Fibroblast of skin of abdomen (primary cell): ENCODE measurements at places on chromosomes 5 and 9.
A peak's percentile ranks its signal among the peaks of the same experiment; 100 is the strongest.

- DNase-seq = no peak
Measured at GRCh38 chr5:56039985-56040384, 45.2 kb upstream of the IL6ST start.

DNA sequence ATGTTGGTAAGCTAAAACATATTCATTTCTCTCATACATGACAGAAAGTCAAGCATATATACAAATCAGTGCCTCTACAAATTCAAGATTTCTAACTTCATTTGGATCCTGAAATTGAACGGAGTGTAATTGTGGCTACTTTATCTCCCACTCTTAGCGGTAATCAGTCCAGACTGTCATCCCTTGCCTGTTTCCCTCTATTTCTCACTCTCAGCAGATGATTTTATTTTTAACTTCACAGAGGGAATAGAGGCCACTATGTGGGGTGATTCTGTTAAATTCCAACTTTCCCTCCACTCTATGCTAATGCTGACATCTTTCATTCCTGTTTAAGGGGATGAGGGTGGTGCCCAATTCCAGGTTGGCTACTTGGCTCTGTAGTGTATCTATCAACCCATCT is 153.8 kb upstream of the KCNN2 start:
- DNase-seq = no peak

DNA sequence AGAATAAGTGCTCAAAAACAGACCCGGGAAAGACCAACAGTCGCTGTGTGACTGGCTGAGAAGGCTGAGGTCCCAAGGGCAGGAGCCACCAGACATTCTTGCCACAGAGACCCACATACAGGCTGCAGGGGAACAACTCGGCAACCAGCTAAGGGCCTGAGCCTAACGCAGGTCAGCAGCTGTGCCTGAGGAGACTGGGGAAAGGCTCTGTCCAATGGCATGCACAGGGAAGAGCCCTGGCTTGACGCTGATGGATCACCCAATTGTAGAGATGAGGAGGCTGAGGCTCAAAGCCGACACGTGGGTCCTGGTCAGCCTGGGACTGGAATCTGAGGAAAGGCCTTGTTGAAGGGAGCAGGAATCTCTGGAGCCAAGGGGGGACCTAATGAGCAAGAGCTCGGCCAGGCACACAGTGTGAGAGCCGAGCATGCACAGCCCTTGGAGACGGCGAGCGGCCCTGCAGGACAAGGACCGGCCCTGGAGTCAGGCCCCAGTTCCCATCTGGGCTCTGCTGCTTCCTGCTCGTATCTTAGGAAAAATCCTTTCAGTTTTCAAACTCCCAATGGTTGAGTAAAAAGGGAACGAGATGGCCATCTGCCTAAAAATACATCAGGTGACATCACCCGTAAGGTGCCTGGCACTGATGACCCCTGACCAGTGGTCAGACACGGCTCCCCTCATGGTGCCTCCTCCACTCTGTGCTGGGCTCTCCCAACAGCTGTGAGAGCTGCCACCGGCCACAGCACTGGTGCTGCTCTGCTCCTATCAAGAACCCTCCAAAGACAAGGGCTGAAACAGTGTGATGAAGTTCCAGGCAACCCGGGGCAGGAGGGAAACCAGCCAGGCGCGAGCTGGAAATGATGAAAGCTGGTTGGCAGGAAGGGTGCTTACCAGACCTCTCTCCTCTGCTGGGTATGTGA is 16.4 kb downstream of the LMAN2 start:
- DNase-seq = no peak

DNA sequence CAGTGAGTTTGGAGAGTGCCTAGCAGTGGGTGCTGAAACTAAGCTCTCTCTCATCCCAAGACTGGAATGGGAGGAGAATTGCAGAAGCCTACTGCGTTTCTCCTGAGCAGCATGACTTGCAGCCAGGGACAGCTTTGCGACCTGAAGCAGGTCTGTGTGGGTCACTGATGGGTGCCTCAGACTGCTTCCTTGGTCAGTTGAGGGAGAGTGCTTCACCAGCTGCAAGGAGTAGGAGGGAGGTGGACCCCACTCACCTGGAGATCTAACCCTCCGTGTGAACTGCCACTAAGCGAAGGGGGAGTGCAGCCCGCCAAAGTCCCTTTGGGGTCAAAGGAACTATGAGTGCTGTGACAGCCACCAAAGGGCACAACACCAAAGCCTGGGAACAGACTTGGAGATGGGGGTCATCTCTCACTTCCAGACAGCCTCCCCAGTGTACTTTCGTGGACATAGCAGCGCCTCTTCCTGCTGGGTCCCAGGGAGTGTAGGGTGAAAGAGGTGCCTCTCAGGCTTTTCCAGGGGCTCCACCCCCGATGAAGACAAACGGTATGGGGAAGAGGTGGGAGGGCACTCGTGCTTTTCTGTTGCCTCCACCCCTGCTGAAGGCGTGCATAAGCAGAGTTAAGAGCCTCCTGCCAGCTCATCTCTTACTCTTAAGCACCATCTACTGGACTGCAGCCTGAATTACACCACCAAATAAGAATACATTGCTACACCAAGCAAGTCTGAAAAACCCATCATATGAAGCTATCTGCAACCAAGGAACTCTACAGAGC is 34.3 kb upstream of the MACIR start:
- peak; percentile 75 for DNase-seq

GRCh38 chr5:59666440-59667068 is 227.0 kb downstream of the PDE4D start:
- no peak for DNase-seq

DNA sequence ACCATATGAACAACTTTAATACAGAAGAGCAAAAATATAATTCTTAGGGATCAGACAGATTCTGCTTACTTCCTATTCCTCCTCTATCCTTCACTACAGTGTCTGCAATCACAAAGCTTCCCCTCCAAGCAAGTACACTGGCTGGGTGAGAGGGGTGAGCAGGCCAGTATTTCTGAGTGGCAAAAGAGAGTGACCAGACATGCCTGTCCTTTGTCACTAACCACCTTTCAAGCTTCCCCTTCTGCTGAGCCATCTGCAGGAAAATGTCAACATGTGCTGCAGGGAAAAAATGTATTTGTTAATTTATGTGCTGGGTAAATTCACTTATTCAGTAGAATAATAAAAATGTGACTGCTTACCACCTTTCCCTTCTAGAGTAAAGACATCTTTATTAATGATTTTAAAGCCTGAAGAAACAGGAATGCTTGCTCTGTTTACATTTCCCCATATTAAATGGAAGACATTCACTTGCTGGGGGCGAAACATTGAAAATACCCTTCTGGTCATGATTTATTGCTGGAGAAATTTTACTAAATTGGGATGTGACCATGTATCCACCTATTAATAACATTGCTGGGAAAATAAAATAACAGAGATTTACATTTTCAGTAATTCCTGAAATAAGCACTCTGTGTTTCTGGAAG is 84.9 kb downstream of the SPOCK1 start:
- DNase-seq = no peak

GRCh38 chr5:89934069-89934468 is 475.5 kb downstream of the CETN3 start:
- DNase-seq = no peak

DNA sequence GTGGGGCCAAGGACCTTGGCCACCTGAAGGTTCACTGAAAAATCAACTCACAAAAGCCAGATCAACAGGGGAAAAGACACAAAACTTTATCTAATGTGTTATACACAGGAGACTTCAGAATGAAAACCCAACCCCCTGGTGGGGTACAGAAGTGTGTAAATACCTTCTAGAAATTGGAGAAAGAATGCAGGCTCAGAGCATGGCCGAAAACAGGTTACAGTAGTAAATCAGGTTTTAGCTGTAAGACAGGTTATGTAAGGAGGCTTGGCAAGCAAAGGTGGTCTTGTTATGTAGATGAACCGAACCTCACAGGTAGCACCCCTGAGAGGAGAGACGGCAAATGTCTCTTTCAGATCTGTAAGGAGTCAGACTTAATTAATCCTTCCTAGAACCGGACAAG is 10.0 kb downstream of the CEMIP2 start:
- no peak for DNase-seq

- no peak for DNase-seq
Measured at GRCh38 chr9:137674307-137674975, 55.6 kb downstream of the EHMT1 start.

DNA sequence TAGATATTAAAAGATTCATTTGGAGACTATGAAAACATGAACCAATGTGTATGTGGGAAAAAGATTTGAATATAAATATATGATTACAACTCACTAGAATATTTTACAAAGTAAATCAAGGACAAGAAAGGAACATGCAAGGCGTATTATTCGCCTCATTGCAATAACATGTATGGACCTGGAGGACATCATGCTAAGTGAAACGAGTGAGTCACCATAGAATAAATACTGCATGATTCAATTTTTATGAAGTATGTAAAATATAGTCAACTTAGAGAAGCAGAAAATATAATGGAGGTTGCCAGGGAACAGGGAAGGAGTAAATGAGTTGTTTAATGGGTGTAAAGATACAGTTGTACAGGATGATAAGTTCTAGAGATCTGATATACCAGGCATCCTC is 4.9 kb downstream of the TXNDC8 start:
- DNase-seq = no peak

GRCh38 chr5:13985731-13986418 is 41.4 kb upstream of the DNAH5 start:
- peak; percentile 87 for DNase-seq

GRCh38 chr9:13141629-13142028 is 137.9 kb downstream of the MPDZ start:
- DNase-seq = peak; percentile 10
